ENCODE measurements at places on chromosomes 4 and X. TPM values are rescaled to one million over a fixed set of nuclear protein-coding genes. Genes with fewer than 3 reads are reported as not detected.

The MAGED4B gene
- 232 TPM for total RNA-seq

GRCh38 chr4:53365121-53365485 is 758 bp downstream of the SCFD2 start:
- DNase-seq = no peak
- H3K4me3 ChIP-seq = peak overlapping the region; percentile 91
- peaks cover 12% of the 10 kb centered on the region for H3K27me3 ChIP-seq
- peaks cover 3% of the 10 kb centered on the region for H3K36me3 ChIP-seq
- H3K4me1 ChIP-seq = peaks cover 47% of the 10 kb centered on the region
- peak overlapping the region; percentile 92 for H3K27ac ChIP-seq

DNA sequence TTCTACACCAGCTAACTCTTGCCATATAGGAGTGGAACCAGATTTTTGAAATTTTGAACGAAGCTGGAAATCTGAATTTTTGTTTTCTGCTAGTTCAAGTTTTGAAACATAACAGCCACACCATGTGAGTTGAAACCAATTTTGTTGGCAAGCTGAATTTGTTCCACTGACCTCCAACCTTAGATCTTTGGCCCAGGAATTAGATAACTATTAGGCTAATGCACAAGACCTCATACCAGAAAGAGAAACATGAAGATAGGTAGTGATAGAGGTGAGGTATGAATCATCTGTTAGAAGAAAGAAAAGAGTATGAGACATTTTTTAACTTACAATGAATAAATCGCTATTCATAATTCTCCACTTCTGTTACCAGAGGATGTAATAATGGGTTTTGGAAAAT is 76.8 kb upstream of the ACSL1 start:
- no peaks in the 10 kb centered on the region for H3K36me3 ChIP-seq
- H3K27me3 ChIP-seq = no peaks in the 10 kb centered on the region
- no peak for DNase-seq
- no peak overlapping the region for H3K4me3 ChIP-seq

GRCh38 chrX:144219035-144219434 is 335.2 kb downstream of the UBE2NL start:
- no peaks in the 10 kb centered on the region for H3K27me3 ChIP-seq
- no peak for DNase-seq
- no peak overlapping the region for H3K4me3 ChIP-seq
- H3K36me3 ChIP-seq = no peaks in the 10 kb centered on the region
- no peak overlapping the region for H3K27ac ChIP-seq
- no peaks in the 10 kb centered on the region for H3K4me1 ChIP-seq

DNA sequence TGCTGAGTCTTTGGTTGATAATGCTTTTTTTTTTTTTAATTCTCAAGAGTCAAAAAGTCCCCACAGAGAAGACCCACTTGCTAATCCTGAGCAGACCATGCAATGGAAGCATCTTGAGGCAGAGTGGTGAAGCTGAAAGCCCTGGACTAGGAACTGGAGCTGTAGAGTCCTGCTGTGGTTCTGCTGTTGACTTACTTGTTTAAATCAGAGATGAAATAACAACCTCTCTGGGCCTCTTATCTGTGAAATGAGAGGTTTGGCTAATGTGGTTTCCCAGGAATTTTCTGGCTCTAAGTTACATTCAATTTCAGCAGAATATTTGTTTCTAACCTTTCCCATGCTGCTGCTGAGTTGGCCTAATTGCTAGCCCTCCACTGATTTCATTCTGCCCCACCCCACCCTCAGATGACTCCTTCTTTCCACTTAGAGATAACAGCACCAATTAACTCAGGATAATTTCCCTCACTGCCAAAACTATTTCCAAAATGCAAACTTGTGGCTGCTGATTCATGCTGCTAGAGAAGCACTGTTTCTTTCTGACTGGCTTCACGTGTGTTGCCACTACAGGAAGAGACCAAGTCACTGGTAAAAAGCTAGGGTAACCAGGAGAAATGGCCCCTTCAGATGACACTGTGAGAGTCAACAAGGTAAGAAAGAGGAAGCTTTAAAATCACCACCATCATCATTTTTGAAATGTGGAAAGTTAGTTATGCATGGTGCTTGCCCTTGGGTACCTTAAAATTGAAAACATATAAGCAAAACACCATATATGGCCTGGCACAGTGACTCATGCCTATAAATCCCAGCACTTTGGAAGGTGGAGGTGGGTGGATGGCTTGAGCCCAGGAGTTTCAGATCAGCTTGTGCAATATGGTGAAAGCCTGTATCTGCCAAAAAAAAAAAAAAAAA is 326.4 kb downstream of the DCHS2 start:
- no peak overlapping the region for H3K4me3 ChIP-seq
- peak overlapping the region; percentile 87 for H3K27ac ChIP-seq
- H3K27me3 ChIP-seq = no peaks in the 10 kb centered on the region
- peaks cover 38% of the 10 kb centered on the region for H3K4me1 ChIP-seq
- no peak for DNase-seq

DNA sequence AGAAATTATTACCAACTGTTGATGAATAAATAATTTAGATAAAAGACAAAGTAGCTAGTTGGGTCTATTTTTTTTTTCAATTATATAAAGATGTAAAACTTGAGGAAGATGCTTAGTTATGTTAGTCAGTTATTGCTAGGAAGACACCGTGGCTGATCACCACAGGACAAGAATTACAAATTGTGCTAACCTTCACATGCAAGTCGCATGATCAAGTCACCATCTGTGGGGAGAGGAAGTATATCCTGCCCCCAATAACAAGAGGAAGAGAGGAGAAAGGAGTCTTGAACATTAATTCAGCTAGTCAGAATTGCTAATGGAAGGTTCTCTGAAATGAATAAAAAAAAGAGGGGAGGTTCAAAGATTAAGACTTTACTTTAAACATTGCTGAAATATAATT is 52.3 kb downstream of the CPEB2 start:
- H3K4me1 ChIP-seq = peaks cover 19% of the 10 kb centered on the region
- H3K36me3 ChIP-seq = peaks cover 33% of the 10 kb centered on the region
- DNase-seq = no peak
- no peaks in the 10 kb centered on the region for H3K27me3 ChIP-seq

DNA sequence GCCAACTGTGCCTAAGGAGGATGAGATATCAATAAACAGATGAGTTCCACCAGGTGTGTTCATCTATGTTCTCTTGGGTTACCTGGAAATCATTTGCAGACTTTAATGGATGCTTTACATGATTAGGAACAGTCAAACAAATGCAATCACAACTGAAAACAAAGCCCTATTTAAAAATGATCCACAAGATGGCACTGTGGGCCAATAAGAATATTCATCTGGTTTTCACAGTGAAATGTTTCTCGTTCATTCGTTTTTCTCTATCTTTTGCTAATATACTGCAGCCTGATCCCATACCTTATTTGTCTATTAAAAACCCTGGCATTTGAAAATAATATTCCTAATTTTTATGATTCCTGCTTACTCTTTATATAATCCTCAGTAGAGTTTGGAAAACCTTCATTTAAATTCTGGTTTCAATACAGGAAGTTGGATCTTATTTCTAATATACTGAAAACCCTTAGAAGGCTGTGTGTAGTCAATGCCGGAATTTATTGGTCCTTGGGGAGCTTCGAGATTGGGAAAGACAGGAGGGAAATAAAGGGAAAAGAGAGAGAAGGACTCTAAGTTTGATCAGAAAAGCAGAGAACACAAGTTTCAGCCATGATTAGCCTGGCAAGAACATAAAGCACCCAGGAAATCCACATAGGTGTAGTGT is 63.8 kb upstream of the TAPT1 start:
- H3K27me3 ChIP-seq = no peaks in the 10 kb centered on the region
- peaks cover 5% of the 10 kb centered on the region for H3K4me1 ChIP-seq
- peak overlapping the region; percentile 52 for H3K4me3 ChIP-seq
- peaks cover 1% of the 10 kb centered on the region for H3K36me3 ChIP-seq
- DNase-seq = no peak

GRCh38 chr4:41538887-41539498 is 1.0 kb downstream of the LIMCH1 start:
- no peak for DNase-seq
- H3K4me3 ChIP-seq = peak overlapping the region; percentile 12
- H3K4me1 ChIP-seq = peaks cover 28% of the 10 kb centered on the region
- no peak overlapping the region for H3K27ac ChIP-seq

DNA sequence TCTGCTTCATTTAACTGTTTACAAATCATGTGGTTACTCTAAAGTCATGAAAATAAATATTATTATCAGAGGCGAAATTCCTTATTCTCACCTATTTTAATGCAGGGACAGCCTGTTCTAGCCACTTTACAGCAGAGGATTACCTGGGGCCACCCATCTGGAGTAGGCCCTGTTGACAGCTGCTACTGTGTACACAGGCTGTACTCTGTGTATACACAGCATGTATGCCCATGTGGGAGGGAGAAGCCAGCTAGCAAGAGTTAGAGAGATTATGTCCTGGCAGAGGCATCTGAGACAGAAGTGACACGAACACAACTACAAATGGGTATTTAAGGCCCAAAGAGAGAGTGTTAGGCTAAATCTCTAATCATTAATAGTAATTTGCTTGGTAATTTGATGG is 62.1 kb downstream of the GPRIN3 start:
- no peak overlapping the region for H3K27ac ChIP-seq
- H3K4me1 ChIP-seq = peaks cover 15% of the 10 kb centered on the region
- H3K36me3 ChIP-seq = no peaks in the 10 kb centered on the region
- H3K4me3 ChIP-seq = no peak overlapping the region
- no peak for DNase-seq

GRCh38 chr4:76182463-76182862 is 31.2 kb downstream of the SCARB2 start:
- H3K27me3 ChIP-seq = no peaks in the 10 kb centered on the region
- H3K4me3 ChIP-seq = no peak overlapping the region
- H3K27ac ChIP-seq = no peak overlapping the region

- no peak overlapping the region for H3K4me3 ChIP-seq
- H3K27me3 ChIP-seq = no peaks in the 10 kb centered on the region
- peaks cover 11% of the 10 kb centered on the region for H3K36me3 ChIP-seq
- no peak for DNase-seq
- H3K27ac ChIP-seq = no peak overlapping the region
- H3K4me1 ChIP-seq = peaks cover 13% of the 10 kb centered on the region
These were observed 97.7 kb downstream of the DDX60 start for GRCh38 chr4:168220893-168221292.

The FAM236A gene
- total RNA-seq = not detected

DNA sequence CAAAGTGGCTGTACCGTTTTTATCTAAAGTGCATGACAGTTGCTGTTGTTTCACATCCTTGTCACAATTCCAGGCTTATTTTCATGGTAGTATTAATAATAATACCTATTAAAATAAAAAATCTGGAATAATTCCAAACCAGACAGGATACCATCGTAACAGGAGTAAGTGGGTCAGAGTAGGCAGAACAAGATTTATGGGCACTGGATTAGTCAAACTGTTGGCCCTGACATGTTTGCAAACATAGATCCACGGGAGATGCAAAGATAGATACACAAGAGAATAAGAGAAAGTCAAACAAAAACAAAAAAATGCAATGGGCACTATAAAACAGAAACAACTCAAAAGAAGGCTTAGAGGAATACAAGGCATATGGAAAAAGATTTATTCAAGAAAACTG is 449.5 kb upstream of the HS3ST1 start:
- no peaks in the 10 kb centered on the region for H3K4me1 ChIP-seq
- no peak for DNase-seq
- no peaks in the 10 kb centered on the region for H3K27me3 ChIP-seq
- H3K36me3 ChIP-seq = no peaks in the 10 kb centered on the region
- no peak overlapping the region for H3K27ac ChIP-seq

The TCEANC gene
- total RNA-seq = 2.5 TPM

DNA sequence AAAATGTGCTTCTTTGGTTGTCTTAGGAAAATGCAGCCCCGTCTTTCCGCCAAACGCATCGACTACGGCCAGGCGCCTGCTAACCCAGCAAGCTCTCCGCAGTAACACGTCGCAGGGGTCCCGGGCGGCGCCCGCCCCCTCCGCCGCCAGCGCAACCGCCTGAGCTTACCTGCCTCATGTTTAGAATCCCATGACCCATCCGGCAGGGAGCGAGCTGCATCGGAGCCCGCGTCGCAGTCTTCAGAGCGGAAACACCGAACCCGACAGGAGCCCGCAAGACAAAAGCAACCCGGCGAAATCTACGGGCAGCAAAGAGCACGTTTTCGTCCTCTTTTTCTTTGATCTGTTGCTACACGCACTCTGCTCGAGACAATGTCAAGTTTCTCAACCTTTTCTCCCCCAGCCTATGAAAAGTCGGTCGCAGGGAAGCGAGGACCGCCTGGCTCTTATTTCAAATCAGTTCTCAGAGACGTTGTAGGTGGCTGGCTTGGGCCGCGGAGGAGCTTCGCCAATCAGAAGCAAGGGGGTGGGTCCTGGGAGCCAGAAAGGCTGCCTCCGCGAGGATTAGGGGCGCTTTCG is at the start of gene MID1:
Gene MID1 (minus strand): TSS at position 465 of the 579 bp plus-strand sequence. CDS start 53,038 bp downstream, outside the sequence.
- peak within 1 kb of the TSS; percentile 81 for H3K4me3 ChIP-seq
- H3K36me3 ChIP-seq = no peaks in the 10 kb centered on the region
- H3K27ac ChIP-seq = peak within 1 kb of the TSS; percentile 91
- no peak for DNase-seq

The DSPP gene
- not detected for total RNA-seq

DNA sequence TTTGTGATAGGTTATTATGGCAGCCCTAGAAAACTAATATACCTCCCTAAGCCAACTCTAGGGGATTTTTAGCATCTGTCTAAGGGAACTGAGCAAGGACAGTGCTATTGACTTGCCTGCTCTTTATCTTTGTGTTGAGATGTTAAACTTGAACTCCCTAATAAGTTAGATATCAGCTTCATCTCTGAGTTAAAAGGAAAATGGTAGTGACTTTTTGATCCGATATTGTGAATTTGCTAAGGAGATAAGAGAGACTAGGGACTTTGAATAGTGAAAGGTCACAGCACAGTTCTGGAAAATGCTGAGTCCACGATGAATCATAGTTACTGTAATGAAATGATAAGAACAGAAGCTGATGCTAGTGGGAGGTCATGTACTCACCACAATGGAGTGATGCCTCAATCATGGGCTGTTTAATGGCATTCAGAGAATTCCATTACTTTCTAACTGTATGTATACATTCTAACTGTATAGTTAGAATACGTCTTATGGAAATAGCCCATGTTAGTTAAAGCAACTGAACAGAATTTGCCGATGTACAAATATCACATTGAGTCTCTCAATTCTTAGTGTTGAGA is 147.2 kb downstream of the GLRA3 start:
- H3K27ac ChIP-seq = no peak overlapping the region
- H3K36me3 ChIP-seq = no peaks in the 10 kb centered on the region
- no peak for DNase-seq
- peaks cover 6% of the 10 kb centered on the region for H3K27me3 ChIP-seq

Measured in chondrocyte (in vitro differentiated cells).